ENCODE measurements at places on chromosomes 2 and 18.

DNA sequence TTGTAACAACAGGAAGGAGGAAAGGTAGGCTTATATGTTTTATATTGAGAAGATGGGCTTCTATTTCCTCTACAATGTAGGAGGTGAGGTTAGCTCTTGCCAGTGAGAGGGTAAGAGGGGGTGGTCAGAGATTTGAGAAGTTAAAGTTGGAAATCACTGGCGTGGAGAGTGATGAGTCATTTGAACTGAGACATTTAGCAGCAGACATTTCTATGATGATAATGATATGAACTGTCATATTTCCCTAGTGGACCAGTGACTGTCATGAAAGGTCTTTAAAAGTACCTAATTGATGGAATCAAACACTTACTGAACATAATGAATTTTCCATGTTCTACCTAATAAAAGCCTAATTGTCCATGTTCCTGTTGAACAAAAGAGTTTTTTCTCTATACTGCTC is 126.1 kb downstream of the FAM161A start:
- DNase-seq = no peak

DNA sequence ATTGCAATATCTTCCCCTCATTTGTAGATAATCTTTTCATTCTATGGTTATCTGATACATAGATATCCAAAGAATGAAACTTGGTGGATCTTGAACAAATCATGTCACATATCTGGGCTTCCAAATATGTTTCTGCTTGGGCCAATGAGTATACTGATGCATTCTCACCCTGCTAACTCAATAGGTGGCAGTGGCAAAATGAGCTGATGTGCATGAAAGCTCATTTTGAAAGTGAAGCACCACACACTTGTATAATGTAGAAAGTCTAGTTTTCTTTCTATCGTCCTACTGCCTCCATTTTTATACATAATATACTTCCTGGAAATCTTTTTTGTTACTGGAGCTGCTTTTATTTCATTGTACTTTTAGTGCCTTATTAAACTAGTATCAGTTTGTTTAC is 208.2 kb downstream of the PRKCE start:
- DNase-seq = no peak

GRCh38 chr2:55985406-55985805 is 61.8 kb upstream of the EFEMP1 start:
- no peak for DNase-seq

DNA sequence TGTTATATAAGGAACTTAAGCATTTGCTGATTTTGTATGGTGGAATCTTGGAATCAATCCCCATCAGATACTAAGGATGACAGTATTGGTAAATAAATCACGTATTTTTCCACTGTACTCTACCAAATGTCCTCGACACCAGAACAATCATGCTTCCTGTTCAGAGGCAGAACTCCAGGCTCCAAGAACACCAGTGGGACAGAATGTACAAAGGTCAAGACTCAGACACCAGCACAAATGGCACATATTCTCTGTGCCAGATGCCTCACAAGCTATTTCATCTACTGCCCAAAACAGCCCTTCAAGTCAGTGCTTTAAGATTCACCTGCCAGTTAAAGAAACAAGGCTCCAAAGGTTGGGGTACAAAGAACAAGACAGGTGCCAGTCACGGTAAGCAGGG is 420.5 kb downstream of the STK39 start:
- DNase-seq = no peak

DNA sequence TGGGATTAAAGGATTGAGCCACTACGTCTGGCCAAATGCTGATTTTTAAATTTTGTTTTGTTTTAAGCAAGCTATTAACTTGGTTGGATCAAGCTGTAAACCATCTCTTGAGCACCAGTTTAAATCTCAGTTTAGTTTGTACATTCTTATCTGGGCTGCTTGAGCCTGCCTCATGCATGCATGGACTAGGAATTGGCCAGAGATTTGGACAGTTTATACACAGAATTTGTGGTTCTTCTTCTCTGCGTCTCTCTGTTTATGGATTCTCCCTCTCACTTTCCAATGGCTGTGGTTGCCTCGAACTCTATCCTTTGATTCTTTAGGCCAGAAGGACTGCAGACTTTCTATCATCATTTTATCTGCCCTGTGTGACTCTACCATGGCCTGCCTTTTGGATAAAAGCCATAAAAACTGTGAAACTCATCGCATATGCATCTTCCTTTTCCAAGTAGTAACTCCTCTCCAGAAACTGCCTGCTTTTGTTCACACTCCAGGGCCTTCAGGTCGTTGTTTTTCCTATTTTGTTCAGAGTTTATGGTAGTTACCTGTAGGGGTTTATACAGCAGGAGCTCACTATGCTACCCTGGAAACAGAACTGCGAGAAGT is 32.5 kb upstream of the PLB1 start:
- DNase-seq = no peak

- no peak for DNase-seq
Measured at GRCh38 chr18:9354256-9354655, 19.7 kb downstream of the TWSG1 start.
